ENCODE measurements at places on chromosomes 5 and 9.

DNA sequence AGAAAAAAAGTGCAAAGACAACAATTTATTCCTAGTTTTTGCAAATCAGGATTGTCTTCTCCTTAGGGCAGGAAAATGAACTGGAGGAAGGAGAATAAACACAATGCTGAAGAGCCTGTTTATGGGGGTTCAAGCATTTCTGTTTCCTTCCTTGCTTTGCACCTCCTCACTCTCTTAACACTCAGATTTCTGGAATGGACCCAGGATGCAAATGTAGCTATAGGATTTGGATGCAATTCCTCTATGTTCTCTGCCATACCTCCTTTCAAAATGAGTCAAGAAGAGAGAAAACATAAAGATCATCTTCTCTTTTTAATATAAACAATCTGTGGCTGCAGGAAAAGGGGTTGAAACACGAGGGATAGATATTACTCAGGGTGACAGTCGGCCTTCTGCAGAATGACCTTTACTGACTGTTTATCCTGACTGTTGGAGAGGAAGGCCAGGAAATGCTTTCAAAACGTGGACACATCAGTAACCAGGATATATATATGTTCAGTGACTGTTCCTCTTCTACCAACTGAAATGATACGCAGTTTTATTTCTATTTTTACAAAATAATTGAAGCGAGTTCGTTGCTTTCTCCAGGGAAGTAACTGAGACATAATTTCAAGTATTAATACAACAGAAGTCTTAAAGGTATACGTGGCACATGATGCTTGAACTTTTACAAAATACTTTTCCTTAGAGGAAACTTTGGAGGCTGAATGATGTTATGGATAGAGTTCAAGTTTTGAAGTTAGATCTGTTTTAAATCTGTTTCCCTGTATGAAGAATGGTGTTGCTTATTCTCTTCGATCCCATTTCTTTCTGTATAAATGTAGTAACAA is 44.4 kb downstream of the ACTBL2 start:
- DNase-seq, result peak; percentile 77

- no peak for DNase-seq
Observed at GRCh38 chr5:1923766-1924165, 41.0 kb upstream of the IRX4 start.

DNA sequence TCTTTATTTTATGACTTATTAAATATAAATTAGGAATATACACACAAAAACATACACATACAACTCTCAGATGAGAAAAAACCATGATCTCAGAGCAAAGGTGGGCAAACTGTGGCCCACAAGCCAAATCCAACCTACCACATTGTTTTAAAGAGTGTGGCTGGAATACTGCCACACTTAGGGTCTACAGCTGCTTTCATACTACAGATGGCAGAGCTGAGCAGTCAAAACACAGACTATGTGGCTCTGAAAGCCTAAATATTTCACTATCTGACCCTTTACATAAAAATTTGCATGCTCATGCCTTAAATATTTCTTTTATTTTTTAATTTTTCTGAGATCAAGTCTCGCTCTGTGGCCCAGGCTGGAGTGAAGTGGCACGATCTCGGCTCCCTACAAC is 28.3 kb downstream of the LEAP2 start:
- no peak for DNase-seq

DNA sequence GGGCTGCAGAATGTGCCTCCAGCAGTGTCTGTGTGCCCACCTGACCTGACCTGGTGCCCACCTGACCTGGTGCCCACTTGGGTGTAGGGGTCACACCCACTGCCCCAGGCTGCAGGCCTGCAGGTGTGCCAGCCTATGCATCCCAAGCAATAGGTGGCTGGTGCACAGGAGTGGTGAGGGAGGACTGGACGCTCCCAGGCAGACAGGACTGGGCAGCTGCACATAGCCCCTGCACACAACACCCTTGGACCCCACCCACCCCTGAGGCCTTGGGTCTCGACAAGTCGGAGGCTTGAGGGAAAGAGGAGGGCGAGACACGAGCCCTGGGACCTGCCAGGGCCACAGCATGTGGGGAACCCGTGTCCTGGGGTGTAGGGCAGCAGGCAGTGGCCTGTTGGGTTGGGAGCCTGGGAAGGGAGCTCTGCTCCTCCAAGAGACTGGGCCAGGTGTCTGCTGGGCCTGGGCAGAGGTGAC is 10.8 kb upstream of the NRARP start:
- no peak for DNase-seq

GRCh38 chr9:35051069-35051967 is 21.1 kb downstream of the VCP start:
- peak; percentile 52 for DNase-seq

DNA sequence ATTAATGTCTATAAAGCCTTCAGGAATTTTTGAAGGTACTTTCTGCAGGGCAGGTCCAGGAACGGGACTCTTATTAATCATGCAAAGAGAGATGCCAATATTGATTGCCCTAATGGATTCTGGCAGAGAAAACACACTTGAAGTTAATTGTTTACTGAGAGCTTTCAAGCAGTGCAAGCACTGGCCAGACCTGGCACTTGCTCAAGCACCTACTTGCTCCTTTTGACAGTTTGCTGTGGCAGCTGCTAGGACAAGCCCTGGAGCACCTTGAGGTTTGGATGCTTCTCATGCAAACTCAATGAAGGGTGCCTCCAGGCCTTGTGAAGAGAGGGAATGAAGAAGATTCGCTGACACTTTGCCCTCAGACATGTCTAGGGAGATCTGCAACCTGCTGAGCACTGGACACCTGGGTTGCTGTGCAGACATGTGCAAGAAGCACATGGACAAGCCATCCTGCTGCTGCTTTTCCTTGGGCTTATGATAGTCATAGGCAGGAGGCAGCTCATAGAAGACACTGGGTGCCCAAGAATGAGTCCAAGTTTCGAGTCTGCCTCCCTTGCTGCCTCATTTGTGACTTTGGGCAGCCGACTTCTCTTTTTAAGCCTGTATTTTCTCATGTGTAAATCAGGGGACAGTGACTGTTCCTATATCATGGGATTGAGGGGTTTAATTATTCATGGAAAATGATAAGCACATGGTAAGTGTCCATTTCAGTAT is 88.8 kb upstream of the EQTN start:
- no peak for DNase-seq

- DNase-seq, result no peak
Observed at GRCh38 chr9:6758498-6759184, 868 bp downstream of the KDM4C start.

GRCh38 chr5:176843673-176844072 is 33.3 kb downstream of the UNC5A start:
- no peak for DNase-seq
